ENCODE measurements at places on chromosomes 2 and 18.
A peak's percentile ranks its signal among the peaks of the same experiment; 100 is the strongest.

- no peak for DNase-seq
Measured at GRCh38 chr18:45012286-45012685, 331.6 kb downstream of the SETBP1 start.

DNA sequence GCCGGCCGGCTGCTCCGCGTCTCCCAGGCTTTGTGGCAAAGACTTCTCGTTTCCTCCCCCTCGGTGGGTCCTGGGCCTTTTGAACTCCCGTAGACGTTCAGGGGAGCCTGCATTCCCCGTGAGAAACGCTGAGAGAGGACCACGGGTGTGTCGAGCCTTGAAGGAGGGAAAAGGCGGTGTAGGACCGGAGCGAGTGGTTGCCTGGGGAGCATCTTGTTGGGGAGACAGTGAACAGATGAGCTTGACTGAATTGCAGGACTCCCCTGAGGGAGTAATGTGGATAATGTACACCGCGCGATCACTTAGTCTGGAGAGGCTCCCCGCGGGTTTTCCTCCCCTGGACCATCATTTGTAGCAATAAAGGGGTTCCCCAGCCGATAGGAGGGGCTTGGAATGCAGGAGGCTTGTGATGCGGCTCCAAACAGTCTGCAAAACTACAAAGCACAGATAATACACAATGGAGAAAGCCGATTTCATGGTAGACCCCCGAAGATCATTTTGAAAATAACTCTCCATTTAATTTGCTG, 769 bp downstream of the ALMS1 start:
- DNase-seq, result no peak

- DNase-seq, result no peak
Measured at GRCh38 chr18:70195014-70195614, 10.4 kb downstream of the RTTN start.

DNA sequence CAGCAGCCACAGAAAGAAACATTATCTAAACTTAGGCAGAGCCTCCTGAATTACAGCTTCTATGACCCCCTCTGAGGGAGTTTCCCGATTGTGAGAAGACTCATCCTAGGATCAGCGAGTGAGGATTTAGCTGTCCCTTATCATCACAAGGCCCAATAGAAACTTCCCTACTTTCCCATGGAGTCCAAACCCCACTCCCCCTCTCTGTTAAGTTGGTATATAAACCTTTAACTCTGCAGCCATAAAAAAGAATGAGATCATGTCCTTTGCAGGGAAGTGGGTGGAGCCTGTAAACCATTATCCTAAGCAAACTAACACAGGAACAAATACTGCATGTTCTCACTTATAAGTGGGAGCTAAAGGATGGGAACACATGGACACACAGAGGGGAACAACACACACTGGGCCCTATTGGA, 78.8 kb downstream of the MYL12B start:
- DNase-seq, result no peak

- no peak for DNase-seq
Measured at GRCh38 chr2:30382995-30383394, 64.1 kb upstream of the LCLAT1 start.

GRCh38 chr18:72727776-72728175, 140.0 kb downstream of the NETO1 start:
- DNase-seq, result no peak

GRCh38 chr2:62196278-62196901, 475 bp downstream of the B3GNT2 start:
- DNase-seq, result peak; percentile 54

GRCh38 chr2:34179511-34179910, 580.4 kb upstream of the FAM98A start:
- no peak for DNase-seq

- DNase-seq, result no peak
Measured at GRCh38 chr2:66236067-66236685, 198.7 kb upstream of the MEIS1 start.

- no peak for DNase-seq
Measured at GRCh38 chr2:239874636-239875356, 150.3 kb downstream of the NDUFA10 start.

DNA sequence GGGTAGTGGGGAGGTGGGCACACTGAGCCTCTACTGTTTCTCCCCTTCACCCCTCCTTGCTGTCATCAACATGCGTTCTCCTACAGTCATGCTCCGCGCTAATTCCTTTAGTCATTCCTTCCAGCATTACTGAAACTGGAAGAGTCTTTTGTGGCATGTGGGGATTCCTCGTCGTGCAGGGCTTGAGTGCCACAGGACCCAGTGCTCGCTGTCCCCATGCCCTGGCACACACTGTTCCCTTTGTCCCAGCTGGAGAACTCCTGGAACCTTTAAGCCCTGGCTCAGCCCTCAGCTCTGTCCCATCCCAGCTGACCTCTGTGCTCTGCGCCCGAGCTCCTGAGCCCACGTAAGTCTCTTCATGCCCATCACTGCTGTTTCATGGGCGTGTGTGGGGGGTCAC, 42.1 kb downstream of the ODC1 start:
- no peak for DNase-seq

- no peak for DNase-seq
Measured at GRCh38 chr18:9325716-9326115, 8.9 kb upstream of the TWSG1 start.

DNA sequence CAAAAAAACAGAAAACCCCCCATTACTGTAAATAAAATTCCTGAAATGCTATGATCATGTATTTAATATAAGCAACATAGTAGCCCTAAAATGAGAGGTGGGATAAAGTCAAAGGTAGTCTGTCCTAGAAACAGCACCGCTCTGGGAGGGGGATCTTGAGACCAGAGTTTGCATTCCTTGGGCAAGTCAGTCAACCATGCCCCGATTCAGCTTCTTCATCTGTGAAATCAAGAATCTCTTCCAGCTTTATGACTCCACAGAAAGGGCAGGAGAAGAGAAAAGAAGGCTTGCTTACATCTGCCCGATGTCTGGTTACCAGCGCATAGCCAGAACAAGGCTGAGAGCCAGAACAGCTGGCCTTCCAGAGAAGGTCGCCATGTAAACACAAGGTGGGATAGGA, 2.1 kb upstream of the FBLN7 start:
- no peak for DNase-seq

- no peak for DNase-seq
Measured at GRCh38 chr2:98895221-98895620, 40.8 kb downstream of the CRACDL start.

DNA sequence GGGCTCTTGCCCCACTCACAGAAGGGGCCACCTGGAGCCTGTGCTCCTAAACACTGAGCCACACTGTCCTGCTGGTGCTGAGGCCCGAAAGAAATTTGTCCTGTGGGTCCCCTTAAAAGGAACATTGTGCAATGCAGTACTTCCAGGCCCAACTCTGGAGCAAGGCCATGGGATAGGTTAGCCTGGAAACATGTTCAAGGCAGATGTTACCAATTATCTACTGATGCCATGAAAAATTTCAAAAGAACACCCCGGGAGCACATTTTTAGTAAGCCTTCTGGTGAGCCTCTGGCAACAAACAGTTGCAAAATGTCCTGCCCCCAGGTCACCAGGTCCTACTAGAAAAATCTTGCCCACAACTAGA, 12.3 kb upstream of the PTMA start:
- no peak for DNase-seq

DNA sequence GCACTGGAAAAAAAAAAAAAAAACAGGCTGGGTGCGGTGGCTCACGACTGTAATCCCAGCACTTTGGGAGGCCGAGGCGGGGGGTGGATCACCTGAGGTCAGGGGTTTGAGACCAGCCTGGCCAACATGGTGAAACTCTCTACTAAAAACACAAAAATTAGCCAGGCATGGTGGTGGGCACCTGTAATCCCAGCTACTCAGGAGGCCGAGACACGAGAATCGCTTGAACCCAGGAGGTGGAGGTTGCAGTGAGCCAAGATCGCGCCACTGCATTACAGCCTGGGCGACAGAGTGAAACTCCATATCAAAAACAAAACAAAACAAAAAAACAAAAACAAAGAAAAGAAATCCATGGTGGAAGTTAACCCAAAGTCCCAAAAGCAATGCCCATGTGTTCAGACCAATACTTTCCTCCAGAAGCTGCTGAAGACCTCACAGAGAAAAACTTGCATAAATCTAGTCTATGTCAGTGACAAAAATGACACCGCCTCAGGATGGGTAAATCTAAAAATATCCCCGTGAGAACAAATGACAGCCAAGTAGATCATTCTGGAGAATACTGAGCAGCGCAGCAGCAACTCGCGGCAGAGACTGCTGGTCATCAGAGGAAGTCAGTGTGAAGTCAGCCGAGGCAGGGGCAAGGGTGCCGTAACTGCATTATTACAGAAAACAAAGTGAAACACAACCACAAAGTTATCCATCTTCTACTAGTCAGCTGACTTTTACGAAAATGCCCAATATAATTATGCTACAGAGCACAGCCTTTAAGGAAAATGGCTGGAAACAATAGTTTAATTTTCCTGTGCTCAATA, 41.0 kb downstream of the LPIN2 start:
- DNase-seq, result peak; percentile 47

DNA sequence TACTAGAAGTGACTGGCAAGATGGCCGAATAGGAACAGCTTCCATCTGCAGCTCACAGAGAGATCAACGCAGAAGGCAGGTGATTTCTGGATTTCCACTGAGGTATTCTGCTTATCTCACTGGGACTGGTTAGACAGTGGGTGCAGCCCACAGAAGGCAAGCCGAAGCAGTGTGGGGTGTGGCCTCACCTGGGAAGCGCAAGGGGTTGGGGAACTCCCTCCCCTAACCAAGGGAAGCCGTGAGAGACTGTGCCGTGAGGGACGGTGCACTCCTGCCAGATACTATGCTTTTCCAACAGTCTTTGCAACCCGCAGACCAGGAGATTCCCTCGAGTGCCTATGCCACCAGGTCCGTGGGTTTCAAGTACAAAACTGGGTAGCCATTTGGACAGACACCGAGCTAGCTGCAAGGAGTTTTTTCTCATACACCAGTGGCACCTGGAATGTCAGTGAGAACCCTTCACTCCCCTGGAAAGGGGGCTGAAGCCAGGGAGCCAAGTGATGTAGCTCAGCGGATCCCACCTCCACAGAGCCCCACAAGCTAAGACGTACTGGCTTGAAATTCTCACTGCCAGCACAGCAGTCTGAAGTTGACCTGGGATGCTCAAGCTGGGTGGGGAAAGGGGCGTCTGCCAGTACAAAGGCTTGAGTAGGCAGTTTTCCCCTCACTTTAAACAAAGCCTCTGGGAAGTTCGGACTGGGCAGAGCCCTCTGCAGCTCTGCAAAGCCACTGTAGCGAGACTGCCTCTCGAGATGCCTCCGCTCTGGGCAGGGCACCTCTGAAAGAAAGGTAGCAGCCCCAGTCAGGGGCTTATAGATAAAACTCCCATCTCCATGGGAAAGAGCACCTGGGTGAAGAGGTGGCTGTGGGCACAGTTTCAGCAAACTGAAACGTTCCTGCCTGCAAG, 40.1 kb downstream of the PLEK start:
- DNase-seq, result no peak

GRCh38 chr18:67582488-67582887, 66.0 kb upstream of the DSEL start:
- no peak for DNase-seq

GRCh38 chr2:217710211-217710765, 292.5 kb downstream of the TNS1 start:
- no peak for DNase-seq

GRCh38 chr2:200798514-200798913, 13.2 kb upstream of the BZW1 start:
- DNase-seq, result no peak

Measured in T-helper 17 cell (primary cell).